IPS DF 6.9 (cell line): ENCODE measurements at places on chromosomes 7 and 10.

- no peaks in the 10 kb centered on the region for H3K4me1 ChIP-seq
- peaks cover 1% of the 10 kb centered on the region; the same call in 1 of the 2 replicates for H3K27me3 ChIP-seq
These were observed 21.3 kb upstream of the HERPUD2 start for GRCh38 chr7:35716038-35716803.

- H3K4me3 ChIP-seq: no peak overlapping the region
- H3K27me3 ChIP-seq: no peaks in the 10 kb centered on the region
- no peaks in the 10 kb centered on the region for H3K36me3 ChIP-seq
- DNase-seq: peak; percentile 27
These were observed 481.6 kb downstream of the SH2D4B start for GRCh38 chr10:81019029-81019890.

DNA sequence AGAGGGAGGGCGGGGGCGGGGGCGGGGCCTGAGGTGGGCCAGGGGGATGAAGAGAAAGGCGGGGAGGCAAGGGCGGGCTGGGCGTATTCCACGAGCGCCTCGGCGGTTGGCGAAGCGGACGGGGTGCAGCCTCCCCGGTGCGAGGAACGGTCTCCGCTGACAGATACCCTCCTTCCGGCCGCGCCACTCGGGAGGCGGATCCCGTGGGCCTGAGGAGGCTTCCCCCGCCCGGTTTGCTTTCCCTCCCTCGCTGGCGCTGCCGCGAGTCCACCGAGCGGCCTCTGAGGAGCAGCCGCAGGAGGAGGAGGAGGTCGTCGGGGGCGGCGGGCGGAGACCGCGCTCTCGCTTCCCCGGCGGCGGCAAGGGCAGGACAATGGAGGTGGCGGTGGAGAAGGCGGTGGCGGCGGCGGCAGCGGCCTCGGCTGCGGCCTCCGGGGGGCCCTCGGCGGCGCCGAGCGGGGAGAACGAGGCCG, at the start of gene TRIM24:
Gene TRIM24 (plus strand): TSS at position 84 of the 473 bp plus-strand sequence. CDS start 290 bp downstream, at position 374.
- no peak within 1 kb of the TSS for H3K27ac ChIP-seq
- peak within 1 kb of the TSS; percentile 58 for H3K4me3 ChIP-seq
- peaks cover 2% of the 10 kb centered on the region; the same call in 1 of the 2 replicates for H3K4me1 ChIP-seq
- H3K27me3 ChIP-seq: no peaks in the 10 kb centered on the region
- no peaks in the 10 kb centered on the region for H3K36me3 ChIP-seq

DNA sequence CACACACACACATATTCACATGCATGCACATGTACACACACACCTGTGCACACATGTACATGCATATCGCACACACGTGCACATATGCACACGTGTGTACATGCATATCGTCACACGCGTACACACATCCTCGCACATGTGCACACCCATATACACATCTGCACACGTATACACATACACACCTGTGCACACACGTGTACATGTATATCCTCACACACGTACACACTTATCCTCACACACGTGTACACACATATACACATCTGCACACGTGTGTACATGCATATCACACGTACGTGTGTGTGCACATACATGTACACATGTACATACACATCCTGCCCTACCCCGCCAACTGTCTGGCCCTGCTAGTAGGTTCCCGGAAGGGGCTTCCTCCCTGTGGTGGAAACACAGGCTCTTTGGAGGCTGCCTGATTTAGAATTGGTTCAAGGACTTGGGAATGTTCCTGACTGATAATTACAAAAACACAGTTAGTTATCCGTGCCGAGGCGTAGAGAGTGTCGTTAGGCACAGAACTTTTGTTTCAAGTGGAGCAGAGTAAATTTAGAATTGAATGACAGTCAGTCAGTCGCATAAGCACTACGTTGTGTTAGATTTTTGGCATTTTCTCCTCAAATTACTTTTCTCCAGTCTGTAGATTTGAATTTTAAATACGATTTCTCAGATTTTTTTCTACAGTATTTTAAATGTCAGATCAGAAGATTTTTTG, 18.5 kb upstream of the PRKAR1B start:
- H3K4me3 ChIP-seq: no peak overlapping the region
- no peak for DNase-seq
- no peaks in the 10 kb centered on the region for H3K4me1 ChIP-seq
- peaks cover 17% of the 10 kb centered on the region for H3K36me3 ChIP-seq
- no peaks in the 10 kb centered on the region for H3K27me3 ChIP-seq

DNA sequence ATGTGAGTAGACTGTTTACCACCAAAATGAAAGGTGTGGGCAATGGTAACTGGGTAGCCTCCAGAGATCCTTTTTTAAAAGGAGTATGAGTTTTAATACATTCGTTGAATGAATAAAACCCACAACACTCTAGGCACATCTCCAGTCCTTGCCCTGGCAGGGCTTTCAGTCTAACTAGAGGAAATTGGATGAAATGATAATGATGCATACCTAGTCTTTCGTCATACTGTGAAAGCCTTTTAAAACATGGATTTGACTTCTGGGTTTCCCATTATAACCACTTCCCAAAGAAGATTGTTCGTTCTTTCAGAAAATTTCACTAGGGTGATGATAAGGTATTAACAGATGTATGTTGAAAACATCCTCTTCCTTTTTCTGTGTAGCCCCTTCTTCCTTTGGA, 110.8 kb downstream of the REEP3 start:
- no peak overlapping the region for H3K27ac ChIP-seq
- H3K4me3 ChIP-seq: no peak overlapping the region
- no peaks in the 10 kb centered on the region for H3K27me3 ChIP-seq
- H3K36me3 ChIP-seq: no peaks in the 10 kb centered on the region

- H3K4me1 ChIP-seq: no peaks in the 10 kb centered on the region
- no peak overlapping the region for H3K4me3 ChIP-seq
- no peaks in the 10 kb centered on the region for H3K27me3 ChIP-seq
- no peaks in the 10 kb centered on the region for H3K36me3 ChIP-seq
- no peak for DNase-seq
- no peak overlapping the region for H3K27ac ChIP-seq
These were observed 93.6 kb upstream of the PRR15 start for GRCh38 chr7:29469976-29470557.

- DNase-seq: no peak
- H3K27me3 ChIP-seq: no peaks in the 10 kb centered on the region
- no peak overlapping the region for H3K27ac ChIP-seq
These were observed 44.5 kb upstream of the AP5Z1 start for GRCh38 chr7:4730971-4731370.
